ENCODE measurements at places on chromosomes 2 and 18.
A peak's percentile ranks its signal among the peaks of the same experiment; 100 is the strongest.

DNA sequence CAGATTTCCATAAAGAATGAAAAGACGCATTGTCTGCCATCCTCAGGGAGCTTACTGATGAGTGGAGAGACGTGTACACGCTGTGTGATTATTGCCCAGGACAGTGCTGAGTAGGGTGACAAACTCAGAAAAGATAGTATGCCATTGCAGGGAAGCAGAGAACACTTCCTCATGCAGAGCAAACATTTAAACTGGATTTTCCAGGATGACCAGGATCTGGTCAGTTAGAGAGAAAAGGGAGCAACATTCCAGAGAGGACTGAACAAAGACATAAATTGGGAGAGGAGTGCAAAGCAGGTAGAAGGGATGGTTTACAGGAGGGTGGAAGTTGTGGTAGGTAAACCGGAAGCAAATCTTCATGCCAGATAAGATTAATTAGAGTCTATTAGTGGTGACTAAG, 2.3 kb downstream of the SLC9A2 start:
- DNase-seq = peak; percentile 52
- H3K4me3 ChIP-seq = no peak overlapping the region
- peaks cover 18% of the 10 kb centered on the region for H3K4me1 ChIP-seq
- no peaks in the 10 kb centered on the region for H3K36me3 ChIP-seq

GRCh38 chr2:37672104-37672869, 845 bp upstream of the CDC42EP3 start:
- H3K4me1 ChIP-seq = peaks cover 35% of the 10 kb centered on the region
- peak; percentile 81 for DNase-seq
- peak overlapping the region; percentile 90 for H3K4me3 ChIP-seq
- no peaks in the 10 kb centered on the region for H3K36me3 ChIP-seq
- 0 out of 2 replicates have a peak overlapping the region, but pooled peaks have one; percentile 2 for H3K27ac ChIP-seq

GRCh38 chr2:154952346-154952980, 254.0 kb downstream of the KCNJ3 start:
- no peak for DNase-seq
- H3K27ac ChIP-seq = no peak overlapping the region
- H3K27me3 ChIP-seq = no peaks in the 10 kb centered on the region

DNA sequence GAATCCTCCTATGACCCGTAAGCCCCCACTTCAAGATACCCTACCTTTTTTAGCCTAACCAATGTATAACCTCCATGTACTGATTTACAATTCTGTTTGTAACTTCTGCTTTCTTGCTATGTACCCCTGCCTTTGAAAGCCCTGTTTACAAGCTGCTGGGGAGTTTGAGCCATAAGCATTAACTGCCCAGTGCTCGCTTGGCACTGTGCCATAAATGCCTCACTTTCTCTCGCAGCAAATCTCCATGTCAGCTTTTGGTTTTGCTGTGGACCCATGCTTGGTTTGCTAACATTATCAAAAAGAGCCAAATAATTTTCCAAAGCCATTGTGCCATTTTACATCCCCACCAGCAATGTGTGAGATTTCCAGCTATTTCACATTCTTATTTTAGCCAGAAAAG, 51.8 kb downstream of the TEX51 start:
- DNase-seq = no peak
- no peak overlapping the region for H3K4me3 ChIP-seq
- no peaks in the 10 kb centered on the region for H3K36me3 ChIP-seq
- no peak overlapping the region for H3K27ac ChIP-seq
- H3K4me1 ChIP-seq = no peaks in the 10 kb centered on the region
- H3K27me3 ChIP-seq = peaks cover 36% of the 10 kb centered on the region

DNA sequence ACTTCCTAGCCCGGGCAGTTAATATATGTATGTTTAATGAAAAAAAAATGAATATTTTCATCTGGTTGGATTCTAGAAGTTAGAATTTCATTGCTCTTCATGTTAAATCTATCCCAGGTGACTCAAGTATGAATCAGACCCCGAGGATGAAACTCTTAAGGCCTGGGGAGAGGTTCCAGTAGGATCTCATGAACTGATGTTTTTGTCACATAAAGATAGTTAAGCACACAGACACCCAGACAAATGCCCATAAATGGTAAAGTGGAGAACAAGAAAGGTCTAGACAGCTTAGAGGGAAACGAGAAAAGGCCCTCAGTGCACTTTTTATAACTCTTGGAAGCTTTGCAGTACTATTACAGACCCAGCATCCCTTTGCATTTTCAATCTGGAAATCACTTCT, 114.1 kb downstream of the RIF1 start:
- H3K4me1 ChIP-seq = peaks cover 5% of the 10 kb centered on the region
- H3K27me3 ChIP-seq = no peaks in the 10 kb centered on the region
- no peak overlapping the region for H3K4me3 ChIP-seq
- H3K27ac ChIP-seq = no peak overlapping the region

DNA sequence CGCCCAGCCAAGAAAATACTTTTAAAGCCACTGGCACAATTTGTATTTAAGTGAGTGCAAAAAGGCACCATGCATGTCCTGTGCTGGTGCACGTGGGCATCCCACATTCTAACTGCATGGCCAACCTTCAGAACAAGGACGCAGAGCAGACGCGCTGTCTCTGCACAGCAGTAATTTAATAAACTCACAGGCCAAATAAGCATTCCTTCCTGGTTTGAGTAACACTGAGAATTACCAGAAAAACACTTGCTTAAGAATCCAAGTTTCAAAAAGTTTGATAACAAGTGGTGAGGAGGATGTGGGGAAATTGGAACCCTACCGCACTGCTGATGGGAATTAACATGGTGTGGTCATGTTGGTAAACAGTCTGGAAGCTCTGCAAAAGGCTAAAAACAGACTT, 38.7 kb downstream of the RPL31 start:
- peaks cover 26% of the 10 kb centered on the region for H3K36me3 ChIP-seq
- H3K4me1 ChIP-seq = no peaks in the 10 kb centered on the region
- DNase-seq = no peak

GRCh38 chr2:190533175-190533967, 1.2 kb downstream of the NEMP2 start:
- H3K27me3 ChIP-seq = no peaks in the 10 kb centered on the region
- H3K4me1 ChIP-seq = peaks cover 14% of the 10 kb centered on the region
- no peak for DNase-seq
- peak overlapping the region; percentile 73 for H3K27ac ChIP-seq

DNA sequence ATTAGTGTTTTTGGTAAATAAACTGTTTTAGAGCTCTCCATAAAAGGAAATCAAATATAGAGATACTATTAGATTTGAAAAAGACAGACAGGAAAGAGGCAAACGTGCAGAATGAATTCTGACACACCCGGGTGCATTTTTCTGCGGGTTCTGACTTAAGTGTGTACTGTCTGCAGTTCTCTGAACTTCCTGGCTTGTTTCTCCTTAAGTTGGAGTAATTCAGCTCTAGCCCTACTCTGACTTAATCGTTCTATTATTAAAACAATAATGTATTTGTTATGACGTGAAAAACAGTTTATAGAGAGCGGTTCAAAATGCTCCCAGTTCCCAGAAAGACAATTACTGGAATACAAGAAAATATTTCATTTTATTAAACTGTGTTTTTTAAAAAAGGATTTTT, 305.9 kb downstream of the ARHGAP15 start:
- no peaks in the 10 kb centered on the region for H3K36me3 ChIP-seq
- no peak for DNase-seq
- no peak overlapping the region for H3K27ac ChIP-seq
- H3K27me3 ChIP-seq = no peaks in the 10 kb centered on the region
- H3K4me1 ChIP-seq = peaks cover 15% of the 10 kb centered on the region
- H3K4me3 ChIP-seq = no peak overlapping the region

DNA sequence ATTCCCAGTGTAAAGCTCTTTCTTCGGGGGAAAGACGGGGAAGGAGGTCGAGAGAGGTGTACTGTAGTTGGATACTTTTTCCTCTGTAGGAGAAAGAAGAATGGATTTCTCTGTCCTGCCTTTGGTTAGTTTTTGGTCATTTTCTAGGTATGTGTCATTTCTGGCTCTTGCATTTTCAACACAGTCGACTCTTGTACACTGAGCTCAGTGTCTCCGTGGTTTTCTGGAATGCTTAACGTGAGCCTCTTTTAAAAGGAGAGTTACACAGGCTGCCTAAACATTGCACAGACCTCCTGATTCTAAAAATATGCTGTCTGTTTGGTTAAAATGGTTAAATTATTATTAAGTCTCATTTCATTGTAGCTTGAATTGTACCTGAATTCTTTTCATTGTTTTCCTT, 21.8 kb upstream of the GLS start:
- peak; percentile 70 for DNase-seq
- peaks cover 18% of the 10 kb centered on the region for H3K4me1 ChIP-seq
- no peaks in the 10 kb centered on the region for H3K27me3 ChIP-seq
- H3K36me3 ChIP-seq = no peaks in the 10 kb centered on the region

DNA sequence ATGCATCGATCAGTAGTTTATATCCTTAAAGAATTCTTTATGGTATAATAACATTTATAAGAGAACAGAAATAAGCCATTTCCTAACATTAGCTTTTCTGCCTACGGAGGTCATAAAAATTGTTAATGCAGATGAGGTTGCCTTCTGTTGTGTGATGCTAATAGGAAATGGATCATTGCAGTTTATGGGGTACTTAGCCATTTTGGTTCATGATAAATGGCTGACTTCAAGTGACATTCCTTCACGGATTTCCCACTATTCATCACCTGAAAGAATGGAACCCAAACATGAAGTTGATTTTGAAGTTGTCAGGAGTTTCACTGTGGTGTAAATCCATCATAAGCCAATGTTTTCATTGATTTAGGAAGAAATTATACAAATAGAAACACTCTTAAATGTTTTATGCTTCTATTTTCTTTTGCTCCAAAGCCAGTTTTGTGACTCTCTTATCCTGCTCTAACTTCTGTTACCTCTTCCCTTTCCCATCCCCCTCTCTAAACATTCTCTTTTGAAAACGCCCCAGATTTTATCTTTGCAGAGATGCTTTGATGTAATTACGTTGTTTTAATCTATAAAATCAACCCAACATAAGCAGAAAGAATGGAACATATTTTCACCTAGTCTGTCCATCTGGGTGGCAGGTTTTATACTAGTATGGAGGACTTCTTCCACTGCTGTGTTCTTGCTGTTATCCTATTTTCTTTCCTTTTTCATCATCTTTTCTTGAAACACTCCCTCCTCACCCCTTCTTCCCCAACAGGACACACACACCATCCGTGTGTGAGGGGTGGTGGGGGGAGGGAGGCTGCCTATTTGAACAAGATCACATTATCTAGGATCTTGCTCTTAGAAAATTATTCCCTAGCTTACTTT, 58.2 kb downstream of the GREB1L start:
- peaks cover 31% of the 10 kb centered on the region for H3K4me1 ChIP-seq
- no peaks in the 10 kb centered on the region for H3K27me3 ChIP-seq

GRCh38 chr2:171235262-171235881, 74.7 kb upstream of the TLK1 start:
- H3K27me3 ChIP-seq = no peaks in the 10 kb centered on the region
- no peaks in the 10 kb centered on the region for H3K36me3 ChIP-seq
- no peak for DNase-seq
- H3K27ac ChIP-seq = no peak overlapping the region
- no peak overlapping the region for H3K4me3 ChIP-seq
- H3K4me1 ChIP-seq = peaks cover 2% of the 10 kb centered on the region

GRCh38 chr2:122486705-122487415, 731.4 kb downstream of the TSN start:
- H3K27ac ChIP-seq = no peak overlapping the region
- no peak for DNase-seq
- no peaks in the 10 kb centered on the region for H3K36me3 ChIP-seq
- H3K27me3 ChIP-seq = no peaks in the 10 kb centered on the region

GRCh38 chr2:217415316-217415715, 555.5 kb upstream of the TNP1 start:
- H3K4me3 ChIP-seq = no peak overlapping the region
- DNase-seq = no peak
- H3K36me3 ChIP-seq = no peaks in the 10 kb centered on the region
- no peaks in the 10 kb centered on the region for H3K4me1 ChIP-seq
- no peak overlapping the region for H3K27ac ChIP-seq

DNA sequence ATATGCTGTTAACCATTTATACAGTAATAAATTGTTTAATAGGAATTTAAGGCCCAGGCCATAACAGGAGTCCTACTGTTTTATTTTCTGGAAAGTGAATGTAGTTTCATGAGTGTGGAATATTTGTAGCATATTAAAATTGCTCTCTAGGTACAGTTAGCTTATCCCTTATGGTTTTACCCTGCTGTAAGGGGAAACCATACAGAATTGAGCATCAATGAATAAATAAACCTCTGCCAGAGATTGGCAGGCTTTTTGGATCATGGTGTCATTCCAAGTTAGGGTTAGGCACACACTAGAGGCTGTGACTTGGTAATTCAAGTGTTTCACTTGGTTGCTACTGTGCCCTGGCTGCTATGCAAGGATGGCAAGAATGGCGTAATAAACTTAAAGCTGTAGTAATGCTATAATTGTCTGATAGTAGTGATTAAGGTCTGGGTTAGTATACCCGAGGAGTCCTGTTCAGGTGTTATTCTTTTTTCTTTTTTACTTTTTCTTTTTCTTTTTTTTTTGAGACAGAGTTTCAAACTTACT, 30.4 kb downstream of the BMPR2 start:
- no peak overlapping the region for H3K27ac ChIP-seq
- H3K4me1 ChIP-seq = no peaks in the 10 kb centered on the region
- no peak for DNase-seq
- no peaks in the 10 kb centered on the region for H3K27me3 ChIP-seq
- H3K36me3 ChIP-seq = no peaks in the 10 kb centered on the region
- no peak overlapping the region for H3K4me3 ChIP-seq
